K562 (cell line): ENCODE measurements at places on chromosomes 11 and 22. TPM values are rescaled to one million over a fixed set of nuclear protein-coding genes. Genes with fewer than 3 reads are reported as not detected.
A peak's percentile ranks its signal among the peaks of the same experiment; 100 is the strongest.

- H3K27ac ChIP-seq = no peak overlapping the region
- DNase-seq = no peak
- H3K27me3 ChIP-seq = no peaks in the 10 kb centered on the region
- peaks cover 25% of the 10 kb centered on the region; the same call in 2 of the 3 replicates for H3K36me3 ChIP-seq
- no peak overlapping the region for H3K4me3 ChIP-seq
- no peaks in the 10 kb centered on the region for H3K4me1 ChIP-seq
Measured at GRCh38 chr22:31838917-31839316, 85.1 kb downstream of the DEPDC5 start.

Gene MUC5AC
- total RNA-seq = under 0.01 TPM in 1 of 2 replicates, not detected in the other

GRCh38 chr22:19686946-19687345, 27.4 kb upstream of the SEPTIN5 start:
- peaks cover 24% of the 10 kb centered on the region for H3K27me3 ChIP-seq
- H3K4me3 ChIP-seq = no peak overlapping the region
- no peak for DNase-seq
- no peaks in the 10 kb centered on the region for H3K36me3 ChIP-seq

Gene TEX12
- total RNA-seq = 0.31 and 0.62 TPM in 2 replicates

Gene C11orf97
- not detected in 2 replicates for total RNA-seq

GRCh38 chr11:44608991-44609782, 43.7 kb downstream of the CD82 start:
- no peak overlapping the region for H3K4me3 ChIP-seq
- H3K4me1 ChIP-seq = peaks cover 25% of the 10 kb centered on the region; the same call in 2 of the 3 replicates
- H3K27me3 ChIP-seq = no peaks in the 10 kb centered on the region; the same call in 2 of the 3 replicates

DNA sequence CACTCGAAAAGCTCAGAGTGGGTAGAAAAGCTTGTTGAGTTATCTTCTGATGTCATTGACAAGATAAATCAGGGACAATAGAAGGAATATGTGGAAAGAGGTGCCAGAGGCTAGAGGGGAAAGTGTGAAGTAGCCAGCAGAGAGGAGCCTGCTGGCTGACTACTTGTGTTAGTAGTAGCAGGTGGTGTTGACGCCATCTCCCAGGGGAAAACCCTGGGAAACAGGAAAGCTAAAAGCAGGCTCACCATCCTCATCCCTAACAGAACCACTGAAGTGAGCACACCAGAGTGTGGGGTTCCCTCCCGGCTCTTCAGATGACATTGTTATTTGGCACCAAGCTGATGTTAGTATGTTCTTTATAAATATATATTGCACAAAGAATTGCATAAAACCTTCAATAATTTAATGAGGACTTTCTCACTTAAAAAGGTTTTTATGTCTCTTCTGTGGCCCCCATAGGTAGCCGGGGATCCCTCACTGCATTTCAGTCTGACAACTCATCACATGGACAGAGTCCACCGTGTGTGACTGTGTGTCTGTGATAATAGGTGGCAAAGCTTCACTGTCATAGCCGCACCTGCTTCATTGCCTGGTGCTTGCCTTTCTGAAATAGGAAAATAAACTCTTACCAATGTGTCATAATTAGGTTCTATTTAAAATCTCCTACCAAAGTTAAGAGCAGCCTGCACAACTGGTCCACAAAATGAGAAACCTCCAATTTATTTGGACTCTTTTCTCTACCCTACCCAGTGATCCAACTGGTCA, 63.2 kb upstream of the TOP3B start:
- no peak for DNase-seq
- no peak overlapping the region for H3K4me3 ChIP-seq
- peaks cover 28% of the 10 kb centered on the region for H3K27me3 ChIP-seq
- no peak overlapping the region for H3K27ac ChIP-seq

Gene HOATZ
- total RNA-seq = not detected in 2 replicates

DNA sequence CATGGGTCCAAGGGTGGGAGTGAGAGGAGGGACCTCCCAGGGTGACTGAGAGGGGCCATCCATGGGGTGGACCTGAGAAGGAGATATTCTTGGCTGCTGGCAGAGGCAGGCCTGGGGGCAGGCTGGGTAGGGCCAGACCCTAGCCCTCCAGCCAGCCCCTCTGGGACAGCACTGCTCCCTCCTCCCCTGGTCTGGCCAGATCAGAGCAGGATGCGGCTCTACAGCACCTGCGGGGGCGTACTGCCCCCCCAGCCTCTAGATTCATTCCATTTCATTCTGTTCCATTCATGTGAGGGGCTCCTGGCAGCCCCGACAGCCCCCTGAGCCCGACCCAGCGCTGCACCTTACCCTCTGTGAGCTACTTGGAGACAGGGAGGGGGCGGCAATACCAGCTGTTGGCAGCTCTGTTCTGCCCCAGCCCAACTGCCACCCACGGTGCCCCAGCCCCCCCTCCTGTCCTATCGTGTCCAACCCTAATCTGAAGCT, 34.3 kb upstream of the MYRF start:
- no peaks in the 10 kb centered on the region for H3K36me3 ChIP-seq
- H3K27me3 ChIP-seq = peaks cover 10% of the 10 kb centered on the region; the same call in 2 of the 3 replicates
- H3K27ac ChIP-seq = no peak overlapping the region
- H3K4me1 ChIP-seq = no peaks in the 10 kb centered on the region; the same call in 2 of the 3 replicates
- no peak overlapping the region for H3K4me3 ChIP-seq

Gene SUSD2
- 0.16 and 0.22 TPM in 2 replicates for total RNA-seq

DNA sequence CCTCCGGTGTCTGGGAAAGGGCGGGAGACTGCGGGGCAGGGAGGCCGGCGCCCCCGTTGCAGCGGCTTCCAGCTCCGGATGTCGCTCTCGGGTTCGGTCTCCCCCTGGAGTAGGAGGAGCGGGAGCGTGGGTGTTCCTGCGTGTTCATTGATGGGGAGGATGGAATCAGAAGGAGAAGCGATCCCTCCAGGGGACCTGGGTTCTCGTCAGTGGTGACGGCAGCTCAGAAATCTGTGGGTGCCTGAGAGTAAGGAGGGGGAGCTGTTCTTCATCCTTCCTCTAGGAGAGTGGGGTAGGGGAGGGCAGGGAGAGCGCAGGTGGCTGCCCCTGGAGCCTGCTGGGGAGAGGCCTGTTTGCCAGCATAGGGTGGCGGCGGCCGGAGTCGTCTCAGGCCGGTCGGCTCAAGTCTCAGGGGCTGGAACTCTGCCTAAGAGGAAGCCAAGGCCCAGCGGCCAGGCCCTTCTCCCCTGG, 1.1 kb downstream of the UBASH3B start:
- H3K4me3 ChIP-seq = no peak overlapping the region
- no peaks in the 10 kb centered on the region for H3K36me3 ChIP-seq
- H3K27ac ChIP-seq = no peak overlapping the region
- H3K4me1 ChIP-seq = peaks cover 17% of the 10 kb centered on the region

Gene RELT
- total RNA-seq = 18.4 and 20.2 TPM in 2 replicates

DNA sequence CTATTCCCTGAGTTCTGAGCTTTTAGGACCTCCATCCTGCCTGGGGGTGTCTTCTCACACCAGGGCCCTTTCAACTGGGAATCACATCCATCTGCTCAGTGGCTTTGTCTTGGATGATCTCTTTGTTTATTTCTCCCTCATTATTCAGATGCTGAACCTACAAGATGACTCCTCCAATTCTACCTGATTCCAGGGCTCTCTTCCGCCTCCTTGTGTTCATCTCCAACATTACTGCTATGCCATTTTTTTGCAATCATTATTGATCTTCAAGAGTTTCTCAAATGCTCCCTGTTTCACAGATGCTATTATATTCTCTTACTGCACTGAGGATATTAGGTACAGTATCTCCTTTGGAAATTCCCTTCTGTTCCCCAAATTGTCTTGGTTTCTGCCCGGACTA, 307.7 kb downstream of the SHANK2 start:
- peak; percentile 30 for DNase-seq
- no peak overlapping the region for H3K27ac ChIP-seq
- no peak overlapping the region for H3K4me3 ChIP-seq
- H3K36me3 ChIP-seq = no peaks in the 10 kb centered on the region
- no peaks in the 10 kb centered on the region for H3K27me3 ChIP-seq

Gene OR2D2
- 0.22 and 0.38 TPM in 2 replicates for total RNA-seq

Gene CASP12
- total RNA-seq = not detected in 2 replicates

- no peaks in the 10 kb centered on the region for H3K27me3 ChIP-seq
- no peaks in the 10 kb centered on the region for H3K4me1 ChIP-seq
Measured at GRCh38 chr22:46714550-46714949, 23.5 kb downstream of the CERK start.

DNA sequence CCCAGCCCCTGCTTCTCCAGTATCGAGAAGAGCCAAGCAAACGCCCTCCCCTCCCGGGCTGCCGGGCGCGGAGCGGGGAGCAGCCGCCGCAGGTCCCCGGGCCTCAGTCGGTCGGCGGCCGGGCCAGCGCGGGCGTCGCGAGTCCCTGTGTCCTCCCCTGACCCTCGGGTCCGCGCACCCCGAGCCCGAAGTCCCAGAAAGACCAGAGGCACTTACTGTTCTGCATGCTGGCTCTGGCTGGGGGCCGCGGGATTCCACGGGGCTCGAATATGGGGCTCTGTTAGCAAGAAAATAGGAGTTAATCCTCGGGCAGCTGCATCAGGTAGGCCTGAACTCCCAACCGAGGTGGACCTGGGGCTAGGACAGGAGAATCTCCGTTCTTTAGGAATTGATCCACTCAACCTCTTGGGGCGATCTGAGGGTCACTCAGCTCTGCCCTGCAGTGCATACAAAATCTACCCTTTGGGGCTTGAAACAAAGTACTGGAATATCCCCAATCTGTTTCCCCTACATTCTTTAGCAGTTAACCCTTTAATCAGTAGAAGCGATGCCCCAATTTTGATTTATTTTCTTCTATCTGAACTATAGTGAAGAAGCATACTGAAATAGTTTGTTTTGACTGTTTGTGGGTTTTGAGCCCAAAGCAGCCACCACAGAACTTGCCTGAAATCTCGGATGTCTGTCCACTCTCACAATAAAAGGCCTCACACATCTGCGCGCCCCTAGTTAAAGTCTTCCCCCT, 4.8 kb downstream of the PAX6 start:
- peaks cover 23% of the 10 kb centered on the region for H3K4me1 ChIP-seq
- no peak overlapping the region for H3K4me3 ChIP-seq
- H3K27ac ChIP-seq = no peak overlapping the region
- no peaks in the 10 kb centered on the region for H3K36me3 ChIP-seq
- DNase-seq = no peak
- peaks cover 56% of the 10 kb centered on the region for H3K27me3 ChIP-seq

DNA sequence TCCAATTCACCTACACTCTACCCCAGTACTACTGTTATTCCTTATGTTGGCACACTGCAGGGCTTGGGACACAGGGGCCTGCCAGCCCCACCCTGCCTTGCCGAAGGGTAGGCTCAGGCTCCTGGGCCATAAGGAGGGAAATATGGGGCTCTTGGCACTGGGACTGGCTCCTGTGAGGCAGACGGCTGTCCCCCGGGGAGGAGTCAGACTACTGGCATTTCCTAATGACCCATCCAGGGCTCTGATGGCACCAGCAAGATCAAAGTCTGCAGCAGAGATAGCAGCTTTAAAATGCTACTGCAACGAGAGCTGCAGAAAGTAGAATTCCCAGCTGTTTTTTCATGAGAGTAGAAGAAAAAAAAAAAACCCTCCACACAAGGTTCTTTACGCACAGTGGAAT, 42.2 kb upstream of the CYP2D6 start:
- no peak overlapping the region for H3K27ac ChIP-seq
- H3K36me3 ChIP-seq = peaks cover 31% of the 10 kb centered on the region; the same call in 1 of the 3 replicates
- H3K27me3 ChIP-seq = no peaks in the 10 kb centered on the region
- no peak for DNase-seq
- no peaks in the 10 kb centered on the region; the same call in 2 of the 3 replicates for H3K4me1 ChIP-seq

Gene C11orf87
- not detected in 2 replicates for total RNA-seq

GRCh38 chr22:39718921-39719475, 148.4 kb downstream of the CACNA1I start:
- H3K4me3 ChIP-seq = no peak overlapping the region
- no peaks in the 10 kb centered on the region for H3K36me3 ChIP-seq
- no peak for DNase-seq
- H3K4me1 ChIP-seq = peaks cover 20% of the 10 kb centered on the region
- H3K27me3 ChIP-seq = no peaks in the 10 kb centered on the region

- H3K27me3 ChIP-seq = peaks cover 95% of the 10 kb centered on the region
- no peaks in the 10 kb centered on the region for H3K36me3 ChIP-seq
- H3K27ac ChIP-seq = no peak overlapping the region
- no peaks in the 10 kb centered on the region for H3K4me1 ChIP-seq
- DNase-seq = no peak
Measured at GRCh38 chr22:20436768-20437612, 635 bp downstream of the SCARF2 start.
